ENCODE measurements at places on chromosomes 11 and 22.

DNA sequence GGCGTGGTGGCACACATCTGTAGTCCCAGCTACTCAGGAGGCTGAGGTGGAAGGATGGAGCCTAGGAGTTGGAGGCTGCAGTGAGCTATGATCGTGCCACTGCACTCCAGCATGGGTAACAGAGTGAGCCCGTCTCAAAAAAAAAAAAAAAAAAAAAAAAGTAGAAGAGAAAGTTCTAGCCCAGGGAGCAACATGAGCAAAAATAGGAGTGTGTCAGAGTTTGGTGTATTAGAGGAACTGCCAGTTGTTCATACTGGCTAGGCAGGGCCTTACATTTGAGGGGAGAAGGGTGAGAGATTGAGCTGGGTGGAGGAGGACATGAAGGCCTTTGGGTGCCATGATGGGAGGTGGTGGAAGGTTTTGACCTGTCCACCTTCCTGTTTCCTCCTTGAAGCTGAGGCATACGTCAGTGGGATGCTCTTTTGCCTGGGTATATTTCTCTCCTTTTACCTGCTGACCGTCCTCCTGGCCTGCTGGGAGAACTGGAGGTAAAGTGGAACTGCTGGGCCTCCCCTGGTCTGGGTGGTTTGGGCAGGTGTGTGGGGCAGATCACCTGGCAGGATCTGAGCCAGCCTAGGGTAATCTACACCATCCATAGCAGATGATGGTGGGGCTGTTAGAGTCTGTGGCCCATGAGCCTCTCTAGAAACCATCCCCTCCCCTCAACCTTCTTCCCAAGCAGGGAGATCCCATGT lies 7.3 kb downstream of the SIDT2 start:
- DNase-seq, result no peak

GRCh38 chr11:113896156-113896879 lies 8.3 kb upstream of the HTR3B start:
- DNase-seq, result peak; percentile 33

GRCh38 chr22:22168190-22168940 lies 76.2 kb upstream of the VPREB1 start:
- peak; percentile 57 for DNase-seq

DNA sequence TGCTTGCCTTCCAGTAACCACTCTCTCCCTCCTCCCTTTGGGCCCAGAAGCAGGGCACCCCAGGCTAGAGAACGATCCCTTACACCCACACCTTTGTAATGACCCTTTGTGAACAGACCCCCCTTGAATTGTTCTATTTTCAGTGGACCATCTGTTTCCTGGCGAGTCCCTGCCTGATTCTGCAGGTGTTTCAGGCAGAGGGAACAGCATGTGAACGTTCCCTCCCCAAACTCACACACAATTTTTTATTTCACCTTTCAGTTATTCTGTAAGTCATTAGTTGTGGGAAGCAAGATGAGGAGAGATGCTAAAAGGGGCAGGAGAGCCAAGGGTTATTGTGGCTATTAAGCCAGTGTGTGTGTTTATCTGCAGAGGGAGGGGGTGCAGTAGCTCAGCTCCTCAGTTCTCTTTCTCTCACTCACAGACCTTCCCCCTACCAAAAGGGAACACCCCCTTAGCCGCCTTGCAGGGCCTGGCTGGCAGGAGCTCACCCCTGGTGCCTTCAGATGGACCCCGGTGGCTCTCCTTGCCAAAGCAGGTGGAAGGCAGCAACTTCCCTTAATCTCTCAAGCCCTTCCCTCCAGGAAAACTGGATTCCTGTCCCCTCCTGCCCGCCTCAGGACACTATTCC lies 64.8 kb upstream of the SPON1 start:
- no peak for DNase-seq

- no peak for DNase-seq
Measured at GRCh38 chr11:128892866-128893565, 1.9 kb downstream of the KCNJ5 start.

GRCh38 chr11:65130631-65131416 lies 3.5 kb downstream of the SYVN1 start:
- no peak for DNase-seq

- DNase-seq, result no peak
Measured at GRCh38 chr22:29190051-29190450, 15.6 kb upstream of the EMID1 start.

- DNase-seq, result no peak
Measured at GRCh38 chr22:29184849-29185490, 20.7 kb upstream of the EMID1 start.

GRCh38 chr11:7578276-7578955 lies 64.6 kb downstream of the PPFIBP2 start:
- DNase-seq, result no peak

Measured in AG10803 (cell line).